Right ventricle myocardium superior (tissue), 1 donor: ENCODE measurements at places on chromosomes 3 and 15. TPM values are rescaled to one million over a fixed set of nuclear protein-coding genes. Genes with fewer than 3 reads are reported as not detected.

DNA sequence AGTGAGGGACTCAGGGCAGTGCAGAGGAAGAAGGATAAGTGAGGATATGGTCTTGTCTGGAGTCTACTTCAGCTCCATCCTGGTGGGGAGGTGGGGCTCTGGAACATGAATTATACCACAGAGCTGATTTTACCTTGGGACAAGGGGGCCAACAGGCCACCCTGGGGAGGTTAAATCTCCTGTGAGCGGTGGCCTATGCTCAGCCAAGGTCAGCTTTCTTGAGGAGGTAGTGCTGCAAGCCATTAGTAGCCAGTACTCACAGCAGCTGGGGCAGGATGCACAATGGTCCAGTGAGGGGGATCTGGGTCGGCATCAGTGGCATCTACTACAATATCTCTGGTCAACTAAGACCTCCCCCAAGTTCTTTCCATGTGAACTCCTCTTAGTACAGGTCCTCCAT is 49.7 kb downstream of the XYLB start:
- DNase-seq: no peak

DNA sequence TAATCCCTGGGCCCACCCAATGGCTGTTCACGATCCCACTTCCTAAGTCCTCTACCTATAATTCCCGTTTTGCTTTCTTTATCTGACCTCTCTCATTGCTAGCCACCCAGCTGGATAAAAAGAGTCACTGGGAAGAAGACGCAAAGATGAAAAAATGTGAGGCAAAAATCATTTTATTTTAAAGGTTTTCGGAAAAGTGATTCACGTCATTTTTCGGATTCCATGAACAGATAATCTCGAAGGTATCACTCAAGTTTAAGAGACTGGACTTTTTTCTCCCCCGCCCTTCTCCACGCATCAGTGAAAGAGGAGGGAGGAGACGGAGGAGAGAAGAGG is 266.6 kb downstream of the CGGBP1 start:
- no peak for DNase-seq

GRCh38 chr3:11944052-11944673 is 60.0 kb upstream of the SYN2 start:
- no peak for DNase-seq

GRCh38 chr3:64730681-64731080 is 42.9 kb upstream of the ADAMTS9 start:
- no peak for DNase-seq

DNA sequence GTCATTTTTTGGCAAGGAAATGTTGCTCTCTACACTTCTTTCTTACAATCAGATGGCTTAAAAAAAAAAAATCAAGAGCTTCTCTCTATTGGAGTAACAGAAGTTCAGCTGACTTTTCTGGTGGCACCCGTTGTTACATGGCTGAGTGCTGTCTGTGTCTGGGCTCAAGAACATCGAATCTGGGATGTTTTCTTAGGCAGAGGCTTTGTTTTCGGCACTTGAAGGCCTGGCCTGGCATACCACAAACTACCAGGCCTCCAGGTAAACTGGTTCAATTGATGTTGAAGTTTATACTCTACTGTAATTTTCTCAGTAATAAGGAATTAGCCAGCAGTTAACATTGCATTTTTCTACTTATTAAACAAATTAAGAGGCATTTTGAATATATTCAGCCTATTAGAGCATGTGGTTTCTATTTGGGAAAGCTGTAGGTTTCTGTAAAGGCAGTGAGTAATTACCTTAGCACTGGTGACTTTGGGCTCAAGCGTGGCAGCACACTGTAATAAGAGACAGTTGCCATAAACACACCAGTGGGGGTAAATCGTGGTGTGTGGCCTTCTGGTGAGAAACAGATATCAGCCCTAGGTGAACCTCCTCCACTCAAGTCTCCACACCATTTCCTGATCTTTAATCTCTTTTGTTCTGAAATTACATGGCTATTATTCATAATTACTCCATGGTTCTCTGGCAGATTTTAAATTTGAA is 544.7 kb downstream of the MECOM start:
- no peak for DNase-seq

DNA sequence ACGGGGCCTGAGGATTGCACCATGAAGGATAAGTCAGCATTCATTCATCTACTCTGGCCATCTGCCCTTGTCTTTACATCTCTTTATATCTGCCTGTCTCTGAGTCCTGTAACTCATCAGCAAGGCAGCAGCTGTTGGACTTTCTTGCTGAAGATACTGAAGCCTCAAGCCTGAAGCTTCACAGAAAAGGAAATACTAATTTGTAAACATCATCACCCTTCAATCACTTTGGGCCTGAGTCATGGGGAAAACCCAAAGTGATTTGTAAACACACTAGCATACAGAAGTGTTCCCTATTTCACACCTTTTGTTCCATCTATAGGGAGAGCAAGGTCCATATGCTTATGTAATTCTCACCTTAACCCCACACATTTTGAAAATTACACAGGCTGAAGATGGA is 928.2 kb downstream of the EPHA3 start:
- no peak for DNase-seq

DNA sequence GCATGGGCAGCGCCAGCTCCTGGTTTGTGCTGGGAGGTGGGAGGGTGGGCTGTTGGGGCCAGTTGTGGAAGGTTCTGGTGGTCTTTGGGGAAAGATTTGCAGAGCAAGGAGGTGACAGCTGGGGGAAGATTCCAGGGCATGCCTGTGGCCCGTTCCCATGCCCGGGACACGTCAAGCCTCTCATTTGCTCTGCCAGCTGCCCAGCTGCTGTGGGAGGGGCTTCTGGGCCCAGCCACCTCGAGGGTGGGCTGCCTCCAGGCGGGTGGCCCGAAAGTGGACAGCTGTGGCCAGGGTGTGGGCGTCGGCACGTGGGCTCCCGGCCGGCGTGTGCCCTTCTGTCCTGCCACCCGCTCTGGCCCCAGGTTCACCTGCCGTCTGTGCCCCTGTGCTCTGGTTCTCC is 17.2 kb downstream of the PLXNA1 start:
- DNase-seq: no peak

DNA sequence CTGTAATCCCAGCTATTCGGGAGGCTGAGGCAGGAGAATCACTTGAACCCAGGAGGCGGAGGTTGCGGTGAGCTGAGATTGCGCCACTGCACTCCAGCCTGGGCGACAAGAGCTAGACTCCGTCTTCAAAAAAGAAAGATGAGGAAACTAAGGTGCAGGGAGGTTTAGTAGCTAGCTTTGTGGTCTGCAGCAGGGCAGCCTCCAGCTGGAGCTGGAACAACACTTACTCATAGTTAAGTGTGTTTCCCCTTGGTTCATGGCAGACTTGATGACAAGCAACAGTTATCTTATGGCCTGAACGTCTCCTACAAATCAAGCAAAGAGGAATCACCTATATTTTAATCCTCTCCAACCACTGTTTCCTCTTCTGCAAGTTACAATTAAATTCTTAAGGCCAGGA is 12.6 kb downstream of the KAT2B start:
- no peak for DNase-seq

DNA sequence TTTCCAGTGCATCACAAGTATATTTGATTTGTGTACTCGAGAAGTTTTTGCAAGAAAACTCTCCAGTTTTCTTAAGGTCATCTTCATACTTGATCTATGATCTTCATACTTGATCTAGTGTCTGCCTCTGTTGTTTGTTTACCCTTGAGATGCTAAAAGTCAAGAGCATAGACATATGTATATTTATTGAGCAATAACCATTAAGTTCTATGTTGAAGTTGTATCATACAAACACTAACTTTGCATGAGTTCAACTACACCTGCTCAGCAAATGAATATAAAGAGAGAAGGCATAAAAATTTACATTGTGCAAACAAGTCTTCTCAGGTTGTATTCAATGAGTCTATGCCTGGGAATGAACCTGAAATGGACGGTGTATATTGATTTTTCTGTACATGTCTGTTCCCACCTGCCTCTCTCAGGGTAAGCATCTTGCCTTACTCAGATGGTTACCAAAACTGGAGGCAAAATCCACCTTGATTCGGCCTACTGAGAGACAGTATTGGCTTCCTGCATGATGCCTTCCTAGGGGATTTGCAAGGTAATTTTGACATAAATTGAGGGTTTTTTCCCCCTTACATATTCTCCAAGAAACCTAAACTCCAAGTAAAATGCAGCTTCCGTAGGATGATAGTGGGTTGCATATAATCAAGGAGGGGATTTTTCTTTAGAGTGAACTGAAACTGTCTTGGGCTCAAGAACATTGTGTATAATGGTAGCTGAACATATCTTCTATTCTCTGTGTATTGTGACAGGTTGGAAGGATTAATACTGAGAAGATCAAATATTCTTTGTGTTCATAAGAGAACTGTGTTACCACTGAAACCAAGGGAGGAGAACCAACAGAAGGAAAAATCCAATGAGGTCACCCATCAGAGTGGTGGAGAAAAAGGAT is 110.4 kb downstream of the FILIP1L start:
- DNase-seq: no peak

DNA sequence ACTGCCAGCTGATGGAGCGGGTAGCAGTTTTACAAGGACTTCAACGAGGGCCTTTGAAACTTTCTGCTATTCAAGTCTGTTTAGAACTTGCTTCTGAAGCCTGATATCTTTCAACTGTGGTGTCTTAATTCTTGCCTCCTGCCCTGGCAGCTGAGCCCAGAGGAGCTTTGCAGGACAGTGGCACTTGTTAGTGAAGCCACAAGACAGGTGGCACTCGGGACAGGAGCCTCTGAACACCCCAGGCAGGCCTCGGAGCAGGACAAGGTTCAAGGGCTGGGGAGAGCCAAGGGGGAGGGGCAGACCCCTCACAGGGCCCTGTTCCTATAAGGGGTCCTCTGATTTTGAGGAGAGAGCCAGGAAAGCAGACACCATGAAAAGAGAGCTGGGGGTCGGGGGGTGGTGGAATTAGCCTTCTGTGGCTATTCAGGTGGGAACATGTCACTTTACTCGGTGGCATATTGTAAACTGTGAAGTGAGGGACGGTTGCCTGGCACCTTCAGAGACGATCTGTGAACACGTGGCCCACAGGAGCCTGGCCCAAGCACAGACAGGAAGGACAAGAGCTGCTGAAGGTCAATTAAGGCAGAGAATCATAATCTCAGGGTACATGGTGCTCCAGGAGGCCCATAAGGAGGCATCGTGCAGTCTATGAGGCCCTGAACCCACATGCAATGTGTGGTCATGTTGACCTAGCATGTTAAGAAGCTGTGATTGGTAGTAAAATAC is 30.1 kb upstream of the KY start:
- no peak for DNase-seq

- DNase-seq: no peak
Measured at GRCh38 chr15:73866881-73867410, 6.4 kb upstream of the TBC1D21 start.

- no peak for DNase-seq
Measured at GRCh38 chr3:112900113-112900512, 53.4 kb upstream of the CD200R1L start.

GRCh38 chr3:43343185-43343584 is 56.8 kb downstream of the SNRK start:
- DNase-seq: no peak

- DNase-seq: no peak
Measured at GRCh38 chr15:57143511-57144078, 225.2 kb downstream of the TCF12 start.

DNA sequence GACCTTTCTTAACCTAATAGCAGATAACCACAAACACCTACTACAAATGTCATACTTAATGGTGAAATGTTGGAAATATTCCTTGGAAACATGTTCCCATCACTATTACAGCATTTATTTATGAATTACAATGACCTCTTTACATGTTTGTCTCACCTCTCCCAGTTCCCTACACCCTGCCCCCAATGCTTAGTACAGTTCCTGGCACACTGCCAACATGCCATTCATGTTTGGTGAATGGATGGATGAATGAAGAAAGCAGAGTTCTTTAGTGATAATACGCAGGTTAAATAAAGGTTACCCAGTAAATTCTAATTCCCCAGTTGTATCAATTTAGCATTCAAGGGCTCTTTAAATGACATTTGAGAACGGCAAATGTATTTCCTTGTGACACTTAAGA is 259.9 kb upstream of the ATP11B start:
- no peak for DNase-seq

DNA sequence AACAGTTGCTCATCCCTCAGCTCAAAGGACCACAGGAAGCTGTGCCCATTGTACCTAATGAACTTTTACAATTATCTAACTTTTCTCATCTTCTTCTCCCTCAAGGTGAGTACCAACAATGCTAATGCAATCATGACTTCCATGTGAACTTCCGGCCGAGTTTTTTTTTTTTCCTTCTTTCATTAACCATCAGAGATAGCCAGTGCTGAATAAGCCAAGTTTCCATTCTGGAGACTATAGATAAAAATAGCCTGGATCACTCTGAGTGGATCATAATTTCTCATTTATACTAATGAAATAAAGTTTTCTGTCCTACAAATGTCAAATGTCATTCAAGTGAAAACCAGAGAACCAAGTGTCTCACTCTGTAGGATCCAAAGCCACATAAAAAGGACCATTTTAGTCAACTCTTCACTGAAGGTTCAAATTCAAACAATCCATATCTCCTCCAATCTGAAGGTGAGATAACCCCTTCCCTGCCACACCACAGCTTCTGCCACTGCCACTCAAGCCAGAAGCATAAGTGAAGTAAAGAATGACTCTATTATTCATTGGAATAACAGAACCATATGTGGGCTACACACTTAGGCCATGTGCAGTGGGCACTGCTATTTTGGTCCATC is 5.5 kb downstream of the SUMF1 start:
- no peak for DNase-seq

GRCh38 chr3:190308154-190308553 is 14.1 kb downstream of the CLDN1 start:
- no peak for DNase-seq

DNA sequence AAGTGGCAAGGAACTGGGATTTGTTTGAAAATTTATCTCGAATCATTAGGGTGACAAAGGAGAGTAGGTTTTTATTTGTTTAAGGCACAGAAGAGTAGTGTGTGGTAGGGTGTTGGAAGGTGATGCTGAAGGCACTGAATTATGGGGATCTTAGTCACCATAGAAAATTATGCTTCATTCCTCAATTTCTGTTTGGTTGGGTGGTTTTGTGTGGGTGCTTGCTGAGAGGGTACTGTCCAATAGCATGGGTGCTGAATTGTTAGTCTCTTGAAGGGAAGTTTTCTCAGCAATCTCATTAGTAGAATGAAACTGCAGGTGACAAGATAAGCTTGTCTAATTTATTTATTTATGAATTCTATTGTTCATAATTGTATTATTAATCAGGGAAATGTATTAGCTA is 610.9 kb downstream of the AGBL1 start:
- DNase-seq: no peak

GRCh38 chr3:65334045-65334665 is 646.4 kb upstream of the ADAMTS9 start:
- DNase-seq: no peak

GRCh38 chr15:45391746-45392583 is 13.6 kb upstream of the GATM start:
- no peak for DNase-seq

The CACNA2D2 gene
- total RNA-seq: 1.6 TPM

The SLCO3A1 gene
- total RNA-seq: 46.6 TPM

The CHRNA7 gene
- 1.3 TPM for total RNA-seq

The TRH gene
- total RNA-seq: not detected

The SEMA3F gene
- total RNA-seq: 10.8 TPM

The REC114 gene
- 1.00 TPM for total RNA-seq

The PLSCR5 gene
- total RNA-seq: not detected

The NSMCE3 gene
- 6.0 TPM for total RNA-seq

The RFTN1 gene
- total RNA-seq: 25.8 TPM

The EPM2AIP1 gene
- total RNA-seq: 17.9 TPM

The KNG1 gene
- total RNA-seq: 0.43 TPM

The TIMP4 gene
- 17.4 TPM for total RNA-seq

The HYPK gene
- total RNA-seq: 9.4 TPM

The NR1I2 gene
- total RNA-seq: 0.11 TPM
